ENCODE measurements at places on chromosomes 1 and 21. TPM values are rescaled to one million over a fixed set of nuclear protein-coding genes. Genes with fewer than 3 reads are reported as not detected.

Gene DLGAP3
- 1.4 TPM for total RNA-seq

Gene GUCA2A
- total RNA-seq, result not detected

Gene CDC14A
- 58.5 TPM for total RNA-seq

Gene LCE2A
- not detected for total RNA-seq

All from spleen (tissue), 13 donors.